Urothelium cell line (cell line): ENCODE measurements at places on chromosomes 13 and 19.

DNA sequence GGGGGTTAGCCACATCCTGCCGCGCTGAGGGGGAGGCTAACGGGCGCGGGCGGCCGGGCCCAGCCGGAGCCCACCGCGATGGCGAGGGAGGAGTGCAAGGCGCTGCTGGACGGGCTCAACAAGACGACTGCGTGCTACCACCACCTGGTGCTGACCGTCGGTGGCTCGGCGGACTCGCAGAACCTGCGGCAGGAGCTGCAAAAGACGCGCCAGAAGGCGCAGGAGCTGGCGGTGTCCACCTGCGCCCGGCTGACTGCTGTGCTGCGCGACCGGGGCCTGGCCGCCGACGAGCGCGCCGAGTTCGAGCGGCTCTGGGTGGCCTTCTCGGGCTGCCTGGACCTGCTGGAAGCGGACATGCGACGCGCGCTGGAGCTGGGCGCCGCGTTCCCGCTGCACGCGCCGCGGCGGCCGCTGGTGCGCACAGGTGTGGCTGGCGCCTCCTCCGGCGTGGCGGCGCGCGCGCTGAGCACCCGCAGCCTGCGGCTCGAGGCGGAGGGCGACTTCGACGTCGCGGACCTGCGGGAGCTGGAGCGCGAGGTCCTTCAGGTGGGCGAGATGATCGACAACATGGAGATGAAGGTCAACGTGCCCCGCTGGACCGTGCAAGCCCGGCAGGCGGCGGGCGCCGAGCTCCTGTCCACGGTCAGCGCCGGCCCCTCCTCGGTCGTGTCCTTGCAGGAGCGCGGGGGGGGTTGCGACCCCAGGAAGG is 692 bp downstream of the RGS9BP start:
- no peak for DNase-seq

DNA sequence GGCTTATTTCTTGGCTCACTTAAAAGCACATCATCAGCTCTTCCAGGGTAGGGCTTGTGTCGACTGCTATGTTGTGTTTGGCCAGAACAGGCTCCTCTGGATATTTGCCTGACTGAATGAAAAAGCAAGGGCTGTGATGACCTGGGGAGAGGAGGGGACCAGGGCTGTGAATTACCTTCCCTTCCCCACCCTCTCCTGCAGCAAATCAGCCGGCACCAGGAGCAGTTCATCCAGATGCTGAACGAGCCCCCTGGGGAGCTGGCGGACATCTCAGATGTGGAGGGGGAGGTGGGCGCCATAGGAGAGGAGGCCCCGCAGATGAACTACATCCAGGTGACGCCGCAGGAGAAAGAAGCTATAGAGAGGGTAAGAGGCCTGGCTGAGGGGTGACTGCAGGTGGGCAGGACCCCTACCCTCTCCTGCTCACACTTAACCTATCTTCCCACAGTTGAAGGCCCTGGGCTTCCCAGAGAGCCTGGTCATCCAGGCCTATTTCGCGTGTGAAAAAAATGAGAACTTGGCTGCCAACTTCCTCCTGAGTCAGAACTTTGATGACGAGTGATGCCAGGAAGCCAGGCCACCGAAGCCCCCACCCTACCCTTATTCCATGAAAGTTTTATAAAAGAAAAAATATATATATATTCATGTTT is 4.4 kb downstream of the GADD45GIP1 start:
- DNase-seq, result no peak

- DNase-seq, result no peak
Observed at GRCh38 chr19:38619361-38620174, 580 bp downstream of the EIF3K start.

GRCh38 chr19:56099638-56100539 is 21.2 kb downstream of the ZNF787 start:
- no peak for DNase-seq

GRCh38 chr13:84417416-84417815 is 535.1 kb upstream of the SLITRK1 start:
- no peak for DNase-seq

DNA sequence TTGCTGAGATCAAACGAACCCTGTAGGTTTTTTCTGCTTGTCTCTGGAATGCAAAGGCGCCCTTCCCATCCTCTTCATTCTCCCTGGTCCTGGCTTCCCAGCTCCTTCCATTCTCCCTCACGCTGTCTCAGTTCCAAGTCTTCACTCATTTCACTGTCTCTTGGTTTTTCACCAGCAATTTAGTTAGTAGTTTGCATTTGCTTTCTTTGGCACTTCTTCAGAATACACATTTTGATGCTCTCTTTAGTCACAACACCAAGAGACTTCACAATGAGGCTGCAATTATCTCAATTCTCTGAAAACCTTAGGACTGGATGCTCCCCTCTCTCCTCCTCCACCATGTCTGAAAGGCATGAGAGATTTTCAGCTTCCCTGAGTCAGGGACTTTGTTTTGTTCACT is 470.7 kb downstream of the FGF14 start:
- no peak for DNase-seq

- DNase-seq, result no peak
Observed at GRCh38 chr19:720345-721160, 11.8 kb downstream of the PALM start.

GRCh38 chr13:99575376-99576120 is 74.3 kb downstream of the TM9SF2 start:
- no peak for DNase-seq

GRCh38 chr19:44646049-44646416 is 2.3 kb downstream of the PVR start:
- DNase-seq, result no peak

- peak; percentile 78 for DNase-seq
Observed at GRCh38 chr13:39602614-39603366, at the start of gene LHFPL6. LHFPL6 (minus strand) TSS chr13:39603193.

- peak; percentile 65 for DNase-seq
Observed at GRCh38 chr19:35555301-35556005, 8.0 kb downstream of the ATP4A start.

DNA sequence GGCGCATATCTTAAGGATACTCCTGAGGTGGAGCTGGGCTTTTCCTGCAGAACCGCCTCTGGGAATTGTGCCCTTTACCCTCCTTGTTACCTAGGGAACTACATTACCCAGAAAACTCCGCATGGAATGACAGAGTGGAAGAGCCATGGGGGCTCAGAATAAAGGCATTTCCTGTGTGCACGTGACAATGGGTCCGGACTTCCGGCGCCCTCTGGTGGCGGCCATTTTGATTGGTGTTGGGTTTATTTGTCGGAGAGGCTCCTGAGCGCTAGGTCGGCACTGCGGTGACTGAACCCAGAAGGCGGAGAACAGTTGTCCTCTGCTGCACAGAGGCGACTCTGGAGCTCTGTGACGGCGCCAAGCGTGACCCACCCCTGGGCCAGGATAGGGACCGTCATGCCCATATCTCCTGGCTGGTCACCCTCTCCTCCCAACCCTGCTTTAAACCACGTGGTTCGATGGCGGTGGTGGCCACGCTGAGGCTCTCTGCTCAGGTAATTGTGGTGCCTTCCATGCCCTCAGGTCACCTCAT is at the start of gene ZNF587B:
TSS of gene ZNF587B (plus strand) at position 229 of the 532 bp plus-strand sequence. CDS start at position 459, 230 bp downstream.
- no peak for DNase-seq

GRCh38 chr13:46688306-46688705 is 108.7 kb downstream of the ESD start:
- no peak for DNase-seq

GRCh38 chr13:105219651-105220050 is 1315.8 kb downstream of the EFNB2 start:
- no peak for DNase-seq

DNA sequence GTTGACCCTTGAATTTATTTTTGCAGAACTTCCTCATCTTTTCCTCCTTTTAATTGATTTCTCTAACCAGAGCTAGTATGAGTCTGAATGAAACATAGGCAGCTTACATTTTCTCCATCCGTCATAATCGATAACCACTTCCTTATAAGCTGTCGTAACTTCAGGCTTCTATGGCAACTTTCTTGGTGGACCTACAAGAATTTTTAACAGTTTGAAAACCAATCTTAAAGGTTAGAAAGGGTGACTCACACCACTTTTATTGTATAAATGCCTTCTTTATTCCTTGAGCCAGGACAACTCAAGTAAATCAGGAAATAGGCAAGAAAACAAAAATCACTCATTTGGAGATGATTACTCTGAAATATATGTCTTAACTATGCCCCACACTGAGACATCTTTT is 105.7 kb upstream of the KL start:
- no peak for DNase-seq

DNA sequence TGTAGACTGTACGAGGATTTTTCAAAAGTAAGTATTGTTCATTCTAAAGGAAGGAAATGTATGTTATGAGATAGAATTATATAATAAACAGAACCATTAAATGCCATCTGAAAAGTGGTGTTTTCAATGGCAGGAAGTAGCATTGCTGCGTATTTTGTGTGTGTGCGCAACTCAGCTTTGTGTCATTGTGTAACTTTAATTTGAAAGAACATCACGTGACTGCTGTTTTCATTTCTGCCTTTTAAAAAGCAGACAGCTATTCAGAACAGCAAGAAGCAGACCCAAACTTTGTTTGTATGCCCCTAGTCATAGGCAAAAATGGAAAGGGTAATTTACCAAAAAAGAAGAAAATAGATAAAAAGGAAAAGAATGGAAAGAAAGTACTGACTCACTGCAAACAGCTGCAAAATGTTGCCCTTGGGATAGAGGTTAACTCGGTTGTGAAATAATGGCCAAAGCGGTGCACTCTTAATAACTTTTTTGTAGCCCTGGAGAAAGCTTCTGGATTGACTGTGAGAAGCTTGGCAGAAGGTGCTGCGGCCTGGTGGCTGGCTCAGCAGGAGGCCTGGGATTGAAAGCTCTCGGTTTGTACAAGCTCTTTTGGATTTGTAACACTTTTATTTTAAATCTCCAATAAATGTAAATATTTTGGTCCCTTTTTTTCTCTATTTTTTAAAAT is 97.3 kb downstream of the GGACT start:
- DNase-seq, result no peak

GRCh38 chr13:59103004-59103768 is 1060.5 kb downstream of the DIAPH3 start:
- peak; percentile 2 for DNase-seq

DNA sequence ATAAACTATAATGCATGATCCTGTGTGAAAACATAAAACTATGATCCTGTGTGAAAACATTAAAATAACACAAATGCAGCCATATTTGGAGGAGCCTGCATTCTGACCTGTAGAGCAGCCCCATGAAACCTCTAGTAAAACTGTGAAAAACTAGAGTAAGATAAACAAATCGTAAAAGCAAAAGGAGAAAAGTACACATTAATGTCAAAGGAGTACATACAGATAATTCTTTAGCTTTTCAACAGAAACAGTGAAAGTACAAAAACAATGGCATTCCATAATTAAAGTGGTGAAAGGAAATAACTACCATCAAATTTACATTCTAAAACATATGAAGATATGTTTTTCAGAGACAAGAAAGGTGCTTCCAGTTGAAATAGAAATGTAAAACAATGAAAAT is 1267.2 kb downstream of the SLITRK1 start:
- DNase-seq, result no peak

- DNase-seq, result peak; percentile 28
Observed at GRCh38 chr19:18322318-18322758, 538 bp downstream of the LSM4 start.

GRCh38 chr19:47994209-47994802 is at the start of gene ELSPBP1:
ELSPBP1 (plus strand) TSS chr19:47994632; CDS start chr19:48008668, 14,036 bp downstream.
- peak; percentile 24 for DNase-seq

GRCh38 chr19:52198678-52199077 is 8.8 kb downstream of the PPP2R1A start:
- no peak for DNase-seq

GRCh38 chr19:15702534-15702930 is 25.3 kb upstream of the OR10H2 start:
- peak; percentile 16 for DNase-seq

GRCh38 chr19:30871979-30872378 is 477.3 kb downstream of the TSHZ3 start:
- no peak for DNase-seq

DNA sequence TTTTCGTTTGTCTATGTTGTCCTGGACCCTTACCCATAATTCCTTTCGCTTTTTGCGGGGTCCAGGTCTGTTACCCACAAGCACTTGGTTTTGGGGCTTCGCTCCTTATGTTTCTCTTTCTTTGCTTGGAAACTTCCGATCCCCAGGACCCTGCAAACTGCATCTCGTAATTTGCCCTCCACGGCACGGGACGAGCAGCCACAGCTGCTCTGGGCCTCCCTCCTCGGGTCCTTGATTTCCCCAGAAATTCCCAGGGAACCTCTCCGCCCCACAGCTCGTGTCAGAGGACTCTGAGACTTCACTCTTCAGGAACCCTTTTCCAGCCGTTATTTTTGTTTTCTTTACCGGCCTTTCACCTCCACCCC is 599 bp downstream of the SNRNP70 start:
- DNase-seq, result no peak

- no peak for DNase-seq
Observed at GRCh38 chr13:31433746-31434145, 234.0 kb downstream of the B3GLCT start.

DNA sequence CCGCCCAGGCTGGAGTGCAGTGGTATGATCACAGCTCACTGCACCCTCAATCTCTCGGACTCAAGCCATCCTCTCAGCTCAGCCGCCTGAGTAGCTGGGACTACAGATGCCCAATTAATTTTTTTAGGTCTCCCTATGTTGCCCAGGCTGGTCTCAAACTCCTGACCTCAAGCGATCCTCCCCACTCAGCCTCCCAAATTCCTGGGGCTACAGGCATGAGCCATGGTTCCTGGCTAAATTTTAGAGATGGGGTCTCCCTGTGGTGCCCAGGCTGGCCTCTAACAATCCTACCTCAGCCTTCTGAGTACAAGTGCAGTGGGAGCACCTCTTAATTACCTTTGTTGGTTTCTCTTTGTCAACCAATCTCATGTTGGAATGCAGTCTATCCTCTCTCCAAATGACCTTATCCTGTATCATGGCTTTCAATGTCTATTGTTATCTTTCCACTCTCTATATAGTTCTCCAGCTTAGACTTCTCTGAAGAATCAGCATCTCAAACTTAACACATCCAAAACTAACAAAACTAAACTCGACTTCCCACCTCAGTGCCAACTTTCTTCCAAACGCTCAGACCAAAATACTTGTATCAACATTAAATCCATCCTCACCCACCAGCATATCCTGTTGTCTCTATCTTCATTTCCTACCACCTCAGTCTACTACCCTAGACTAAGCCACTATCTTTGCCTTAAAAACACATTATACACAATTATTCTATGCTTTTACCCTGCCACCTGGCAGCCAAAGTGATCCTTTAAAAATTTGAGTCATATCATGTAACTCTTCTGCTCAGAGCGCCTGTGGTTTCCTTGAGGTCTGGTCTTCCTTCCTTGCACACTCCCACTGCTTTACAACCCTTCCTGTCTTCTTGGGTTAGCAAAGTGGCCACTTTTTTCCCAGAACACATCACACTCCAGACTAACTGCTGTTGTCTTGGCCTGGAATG is 6.7 kb downstream of the TPT1 start:
- DNase-seq, result no peak

GRCh38 chr19:2180114-2180513 is 16.4 kb downstream of the DOT1L start:
- no peak for DNase-seq
